ENCODE measurements at places on chromosomes 7 and 10.

GRCh38 chr7:38211940-38212339 lies 33.9 kb downstream of the STARD3NL start:
- no peak for DNase-seq

- peak; percentile 70 for DNase-seq
These were observed 115.4 kb downstream of the ARID5B start for GRCh38 chr10:62016623-62017490.

- DNase-seq = no peak
These were observed 3.9 kb upstream of the TMEM184A start for GRCh38 chr7:1559626-1560590.

DNA sequence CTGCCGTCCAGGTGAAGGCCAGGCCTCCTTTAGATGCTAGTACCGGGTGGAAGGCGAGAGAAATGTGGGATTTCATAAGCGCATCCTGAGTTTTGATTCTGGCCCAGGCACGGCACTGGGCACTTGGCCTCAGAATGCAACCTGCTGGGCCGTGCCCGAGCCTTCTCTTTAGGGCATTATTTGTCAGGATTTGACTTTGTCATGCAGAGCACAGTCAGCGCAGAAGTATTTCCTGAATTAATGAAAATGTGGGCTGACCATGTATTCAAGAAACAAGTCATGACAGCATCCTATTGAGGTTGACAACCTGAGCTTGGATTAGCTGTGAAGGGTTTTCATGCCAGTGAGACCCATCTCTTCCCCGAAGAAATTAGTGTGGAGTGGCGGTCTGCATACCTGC lies 34.4 kb downstream of the RCC1L start:
- no peak for DNase-seq

DNA sequence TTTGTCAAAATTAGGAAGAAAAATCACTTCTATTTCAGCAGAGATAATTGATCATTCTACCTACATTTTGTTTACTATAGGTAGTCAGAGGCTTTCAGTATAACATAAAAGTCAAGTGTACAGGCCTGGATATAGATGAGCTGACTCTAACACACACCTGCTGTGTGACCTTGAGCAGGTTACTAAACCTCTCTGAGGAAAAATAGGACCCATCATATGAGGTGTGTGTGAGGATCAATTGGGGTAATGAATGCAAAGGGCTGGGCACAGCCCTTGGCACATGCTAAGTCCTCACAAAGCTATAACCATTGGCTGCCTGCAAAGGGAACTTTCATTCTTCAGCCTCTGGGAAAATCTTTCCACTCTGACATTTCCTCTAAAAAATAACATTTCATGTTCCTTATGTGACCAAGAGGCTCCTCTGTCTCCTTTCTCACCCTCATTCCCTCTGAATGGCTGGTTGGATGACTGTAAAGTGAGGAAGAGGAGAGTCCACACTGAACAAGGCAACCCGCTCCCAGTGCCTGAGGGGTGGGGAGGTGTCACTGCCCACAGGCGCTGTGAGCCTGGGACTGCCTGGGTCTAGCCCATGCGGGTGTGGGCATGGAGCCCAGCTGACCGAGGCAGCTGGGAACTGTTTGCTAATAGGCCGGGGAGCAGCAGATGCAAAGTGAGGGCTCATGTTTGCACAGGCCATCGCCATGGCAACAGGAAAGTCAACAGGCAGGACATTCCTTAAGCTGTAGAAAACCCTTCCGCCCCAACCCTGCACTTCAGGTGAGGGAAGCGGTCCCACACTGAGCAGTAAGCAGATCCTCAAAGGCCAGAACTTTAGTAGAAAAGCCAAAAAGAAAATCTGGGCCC lies 36.8 kb downstream of the MYOF start:
- DNase-seq = no peak

DNA sequence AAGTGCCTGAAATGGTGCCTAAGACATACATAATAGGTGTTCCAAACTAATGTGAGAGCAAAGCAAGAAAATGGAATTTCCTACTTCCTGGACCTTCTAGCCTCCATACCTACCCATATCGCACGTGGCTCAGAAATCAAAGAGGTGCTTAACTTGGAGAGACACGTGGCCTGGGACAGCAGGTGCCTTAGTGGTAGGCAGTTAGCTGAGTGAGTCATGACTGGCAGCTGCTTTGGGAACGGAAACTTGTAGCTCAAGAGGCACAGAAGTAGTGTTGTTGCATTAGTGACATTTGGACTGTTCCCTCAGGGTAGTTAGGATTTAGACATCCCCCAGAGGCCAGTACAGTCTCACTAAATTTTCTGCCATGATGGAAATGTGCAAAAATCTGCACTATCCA lies 12.0 kb upstream of the BMPER start:
- no peak for DNase-seq

- no peak for DNase-seq
These were observed 2.8 kb downstream of the HDAC9 start for GRCh38 chr7:18498341-18498740.

DNA sequence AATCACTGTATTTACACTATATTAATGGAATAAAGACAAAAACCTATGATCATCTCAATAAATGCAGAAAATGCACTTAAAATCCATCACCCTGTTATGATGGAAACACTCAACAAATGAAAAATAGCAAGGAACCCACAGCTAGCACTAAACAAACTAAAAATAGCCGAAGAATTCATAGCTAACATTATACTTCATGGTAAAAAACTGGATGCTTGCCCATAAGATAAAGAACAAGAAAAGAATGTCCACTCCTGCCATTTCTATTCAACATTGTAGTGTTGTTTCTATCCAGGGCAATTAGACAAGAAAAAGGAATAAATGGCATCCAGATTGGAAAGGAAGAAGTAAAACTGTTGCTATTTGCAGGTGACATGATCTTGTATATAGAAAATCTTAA lies 142.1 kb downstream of the STK31 start:
- DNase-seq = no peak

DNA sequence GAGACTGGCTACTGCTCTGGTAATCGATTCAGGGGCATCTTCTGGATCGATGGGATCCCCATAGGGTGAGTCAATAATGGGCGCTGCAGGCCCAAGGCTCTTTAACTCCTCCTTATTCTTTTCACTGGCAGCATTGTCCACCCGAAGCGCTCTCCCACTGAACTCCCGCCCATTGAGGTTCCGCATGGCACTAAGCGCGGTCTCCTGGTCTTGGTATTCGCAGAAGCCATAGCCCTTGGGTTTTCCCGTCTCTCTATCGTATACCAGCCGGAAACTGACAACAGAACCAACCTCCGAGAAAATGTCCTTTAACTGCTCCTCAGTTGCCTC lies 285 bp downstream of the CSTF2T start:
- no peak for DNase-seq

DNA sequence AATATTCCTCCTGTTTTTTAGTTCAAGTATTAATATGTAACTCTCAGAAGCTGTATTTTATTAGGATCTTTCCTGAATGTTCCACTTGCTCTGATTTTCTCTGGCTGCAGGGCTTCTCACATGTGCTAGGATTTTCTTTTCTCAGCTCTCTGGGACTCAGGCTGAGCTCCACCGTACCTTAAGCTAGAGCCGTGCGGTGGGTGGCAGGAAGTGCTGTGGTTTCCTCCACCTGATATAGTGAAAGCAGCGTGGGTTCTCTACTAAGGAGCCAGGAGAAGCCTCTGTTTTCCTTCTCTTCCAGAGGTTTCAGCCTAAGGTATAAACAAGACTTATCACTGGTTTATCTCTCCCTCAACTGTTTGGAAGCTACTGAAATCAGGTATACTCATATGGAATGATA lies 433.6 kb downstream of the NRG3 start:
- DNase-seq = no peak

- DNase-seq = no peak
These were observed 25.3 kb downstream of the COL13A1 start for GRCh38 chr10:69826789-69827554.

DNA sequence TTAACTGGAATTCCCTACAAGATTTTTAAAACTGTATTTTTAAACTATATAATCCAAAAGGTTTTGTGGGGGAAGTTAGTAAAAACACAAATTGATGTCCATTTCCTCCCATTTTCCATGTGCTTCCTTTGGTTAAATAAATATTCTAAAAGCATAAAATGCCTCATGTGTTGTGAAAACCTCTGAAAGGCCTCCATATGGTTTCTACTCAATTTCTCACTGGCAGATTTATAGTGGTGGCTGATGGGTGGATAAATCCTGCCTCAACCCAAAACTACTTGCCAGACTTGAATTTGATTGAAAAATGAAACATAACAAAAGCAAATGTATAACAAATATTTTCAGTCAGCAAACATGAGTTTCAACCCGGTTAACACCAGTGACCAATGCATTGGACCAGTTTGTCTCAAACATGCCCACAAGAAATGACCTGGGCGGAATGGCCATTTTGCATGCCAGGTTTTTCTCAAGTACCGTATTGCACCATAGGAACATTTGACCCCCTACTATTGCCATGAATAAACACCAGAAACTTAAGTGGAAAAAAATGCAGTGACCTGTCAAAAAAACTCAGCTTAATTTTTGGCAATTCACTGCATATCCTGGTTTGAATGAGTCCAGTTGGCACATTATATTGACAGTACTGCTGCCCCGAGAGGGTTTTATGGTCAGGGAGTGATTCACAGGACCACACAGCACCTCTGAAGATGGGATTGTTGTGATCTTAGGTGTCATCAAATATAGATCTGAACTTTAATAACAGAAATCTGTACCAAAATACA lies 454.6 kb upstream of the ANKRD30A start:
- no peak for DNase-seq

DNA sequence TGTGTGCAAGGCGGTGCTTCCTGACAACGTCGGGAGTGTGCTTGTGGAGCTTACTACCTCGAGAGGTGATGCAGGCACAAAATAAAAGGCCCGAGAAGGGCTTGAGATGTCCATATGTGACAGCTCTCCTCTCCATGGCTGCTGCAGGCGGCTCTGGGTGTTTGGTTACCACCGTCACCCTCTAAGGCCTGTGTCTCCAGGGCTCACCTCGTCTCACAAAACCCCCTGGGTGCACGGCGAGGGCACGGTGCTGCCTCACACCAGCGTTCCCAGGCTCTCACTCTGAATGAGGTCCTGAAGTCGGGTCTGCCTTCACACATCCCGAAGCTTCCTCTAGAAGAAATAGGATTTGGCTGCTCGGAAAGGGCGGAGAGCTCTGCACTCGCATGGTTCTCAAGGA lies 32.9 kb downstream of the PROSER2 start:
- DNase-seq = no peak

- peak; percentile 70 for DNase-seq
These were observed at the start of gene SPAG6 for GRCh38 chr10:22345301-22346095. Gene SPAG6 (plus strand): TSS chr10:22345496. CDS start chr10:22345612, 116 bp downstream.

GRCh38 chr7:156184164-156184563 lies 371.9 kb upstream of the SHH start:
- peak; percentile 12 for DNase-seq

GRCh38 chr10:10320956-10321355 lies 696.7 kb upstream of the CELF2 start:
- DNase-seq = no peak

Measured in inflammatory macrophage treated with lipopolysaccharide for 1 hour (primary cell).